SIG-M5 (cell line): ENCODE measurements at places on chromosomes 3 and 15.

DNA sequence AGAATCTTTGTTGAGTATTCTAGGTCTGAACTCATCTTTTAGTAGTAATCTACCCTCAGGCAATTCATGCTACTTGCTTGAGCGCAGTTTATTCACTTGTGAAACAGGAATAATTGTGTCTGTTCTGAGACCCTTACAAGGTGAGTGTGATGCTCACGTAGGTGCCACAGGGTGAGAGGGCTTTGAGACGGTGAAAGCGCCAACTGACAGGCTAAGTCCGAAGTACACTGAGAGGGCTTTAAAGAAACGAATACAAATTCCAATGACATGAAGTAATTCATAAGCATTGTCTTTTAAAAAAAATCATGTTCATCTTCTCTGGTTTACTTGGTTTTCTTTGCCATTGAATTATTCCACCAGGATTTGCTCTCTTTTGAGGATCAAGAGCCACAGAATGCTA lies 393.7 kb upstream of the RGMA start:
- DNase-seq: no peak

- no peak for DNase-seq
Measured at GRCh38 chr15:92000709-92001108, 147.2 kb downstream of the SLCO3A1 start.

GRCh38 chr3:51375571-51375970 lies 9.5 kb upstream of the MANF start:
- no peak for DNase-seq

- no peak for DNase-seq
Measured at GRCh38 chr15:62453981-62454380, 288.9 kb upstream of the C2CD4B start.

DNA sequence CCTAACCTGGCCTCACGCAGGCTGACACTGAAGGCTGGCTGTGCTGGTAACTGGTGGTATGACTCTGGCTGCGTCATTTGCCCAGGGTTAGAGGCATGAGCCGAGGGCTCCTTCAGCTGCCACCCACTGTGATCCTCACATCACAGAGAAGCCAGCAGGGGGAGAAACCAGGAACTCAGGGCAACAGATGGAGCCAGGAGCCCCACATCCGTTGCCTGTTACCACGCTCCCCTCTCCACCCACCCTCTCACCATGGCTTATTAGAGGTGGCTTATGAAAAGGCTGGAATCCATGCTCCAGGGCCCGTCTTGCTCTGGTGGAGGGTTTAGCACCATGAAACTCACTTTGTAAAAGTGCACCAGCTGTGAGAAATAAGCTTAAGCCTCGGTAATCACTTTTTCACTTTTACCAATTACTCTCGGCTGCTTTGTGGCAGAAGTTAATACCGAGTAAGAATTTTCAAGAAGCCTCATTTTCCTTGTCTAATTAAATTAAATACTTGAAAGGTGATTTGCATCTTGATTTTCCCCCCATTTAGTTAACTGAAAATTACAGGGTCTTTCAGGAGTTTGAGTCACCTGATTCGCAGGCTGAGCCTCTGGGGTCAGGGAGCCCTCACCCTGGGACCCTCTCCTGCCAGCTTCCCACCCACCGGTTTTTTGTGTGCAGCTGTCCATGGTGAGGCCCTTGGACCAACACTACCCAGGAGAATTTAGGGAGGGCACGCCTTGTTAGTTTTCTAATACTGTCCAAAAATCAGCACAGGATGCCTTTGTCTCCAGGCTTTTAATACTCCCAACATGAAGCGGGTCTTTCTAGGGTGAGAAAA lies 60.9 kb downstream of the ASB7 start:
- no peak for DNase-seq
